Body of pancreas (tissue), 4 donors: ENCODE measurements at places on chromosomes 2 and 18.

DNA sequence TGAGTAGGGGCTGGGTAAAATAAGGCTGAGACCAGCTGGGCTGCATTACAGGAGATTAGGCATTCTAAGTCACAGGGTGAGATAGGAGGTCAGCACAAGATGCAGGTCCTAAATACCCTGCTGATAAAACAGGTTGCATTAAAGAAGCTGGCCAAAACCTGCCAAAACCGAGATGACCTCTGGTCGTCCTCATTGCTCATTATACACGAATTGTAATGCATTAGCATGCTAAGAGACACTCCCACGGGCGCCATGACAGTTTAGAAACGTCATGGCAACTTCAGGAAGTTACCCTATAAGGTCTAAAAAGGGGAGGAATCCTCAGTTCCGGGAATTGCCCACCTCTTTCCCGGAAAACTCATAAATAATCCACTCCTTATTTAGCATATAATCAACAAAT, 132.2 kb downstream of the ARL4C start:
- no peak for DNase-seq

- DNase-seq = no peak
Observed at GRCh38 chr2:25410370-25410769, 68.6 kb upstream of the DNMT3A start.

DNA sequence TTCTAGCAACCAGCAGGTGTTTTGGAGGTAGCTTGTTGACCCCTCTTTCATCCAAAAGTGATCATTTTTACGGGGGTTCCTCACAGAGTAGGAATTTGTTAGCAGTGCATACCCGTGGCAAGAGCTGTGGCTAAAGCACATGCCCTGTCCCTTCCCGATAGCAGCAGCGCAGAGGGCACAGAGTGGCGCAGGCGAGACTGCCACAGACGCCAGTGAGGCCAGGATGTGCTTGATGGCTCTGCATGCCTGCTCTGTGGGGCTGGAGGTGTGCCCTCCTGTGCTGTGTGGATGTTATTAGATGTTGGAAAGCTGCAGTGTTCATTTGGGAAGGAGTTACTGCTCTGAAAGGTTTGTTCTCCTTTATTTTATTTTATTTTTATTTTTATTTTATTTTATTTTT, 153.6 kb downstream of the FAM210A start:
- no peak for DNase-seq

DNA sequence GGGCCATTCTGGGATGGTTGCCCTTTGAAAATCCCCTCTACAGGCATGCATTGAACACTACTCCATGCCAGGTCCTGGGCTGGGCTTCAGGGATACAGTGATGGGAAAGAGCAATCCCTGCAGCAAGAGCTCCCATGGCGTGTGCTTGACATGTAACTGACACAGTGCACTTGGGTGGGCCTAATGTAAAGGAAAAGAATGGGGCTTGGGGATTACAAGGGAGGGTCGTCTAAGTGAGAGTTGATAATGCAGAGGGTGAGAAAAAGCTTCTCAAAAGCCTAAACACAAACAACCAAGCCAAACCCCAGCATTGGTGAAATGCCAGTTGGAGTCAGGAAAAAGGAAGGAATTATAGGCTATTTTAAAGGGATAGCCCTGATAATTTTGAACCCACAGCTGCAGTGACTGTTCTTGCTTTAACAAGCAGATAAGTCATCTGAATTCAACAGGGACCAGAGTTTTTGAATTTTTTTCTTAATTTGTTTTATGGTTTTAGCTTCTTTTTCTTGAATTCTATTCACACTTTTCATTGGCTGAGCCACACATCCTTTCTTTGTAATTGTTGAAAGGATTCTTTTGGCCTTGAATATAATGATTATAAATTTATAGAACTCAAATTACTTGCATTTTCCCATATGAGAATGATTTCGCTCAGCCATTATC, 308.7 kb downstream of the LPIN1 start:
- DNase-seq = no peak
